Spinal cord (tissue), 10 donors: ENCODE measurements at places on chromosomes 5 and 9.

DNA sequence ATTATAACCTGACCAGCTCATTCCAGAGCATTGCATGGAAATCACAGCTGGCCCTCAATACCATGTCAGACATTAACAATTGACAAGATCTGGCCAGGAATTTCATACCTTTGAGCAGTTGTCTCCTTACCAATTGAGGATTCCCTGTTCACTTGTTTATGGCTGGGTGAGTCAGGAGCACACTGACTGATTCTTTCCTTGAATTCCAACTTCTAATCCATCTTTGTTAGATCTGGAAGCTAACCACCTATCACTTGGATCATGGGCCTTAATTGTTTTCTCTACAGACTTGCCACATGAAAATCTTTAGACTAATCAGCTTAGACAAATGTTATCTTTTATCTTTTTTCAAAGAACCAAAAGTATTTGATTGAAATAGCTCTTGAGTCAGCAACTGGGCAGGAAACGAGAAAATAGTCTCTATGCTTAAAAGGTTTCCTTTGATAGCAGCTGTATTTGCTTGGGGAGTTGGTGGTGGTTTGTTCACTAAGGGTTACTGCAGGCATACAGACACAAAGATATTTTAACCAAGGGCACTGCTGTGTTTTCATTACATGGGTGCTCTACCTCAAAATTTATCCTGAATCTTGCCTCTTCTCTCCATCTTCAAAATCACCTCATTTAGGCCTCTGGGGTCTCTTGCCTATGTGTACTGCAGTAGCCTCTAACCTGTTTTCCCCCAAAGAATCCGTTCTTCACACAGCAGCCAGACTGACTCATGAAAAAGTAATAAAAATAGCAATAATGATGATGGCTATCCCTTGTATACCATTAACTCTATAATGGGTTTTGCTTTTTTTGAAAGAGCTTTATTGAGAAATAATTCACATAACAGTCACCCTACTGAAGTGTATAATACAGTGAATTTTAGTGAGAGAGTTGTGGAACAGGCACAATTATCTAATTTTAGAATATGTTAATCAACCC is 197.0 kb upstream of the NMUR2 start:
- DNase-seq = no peak

DNA sequence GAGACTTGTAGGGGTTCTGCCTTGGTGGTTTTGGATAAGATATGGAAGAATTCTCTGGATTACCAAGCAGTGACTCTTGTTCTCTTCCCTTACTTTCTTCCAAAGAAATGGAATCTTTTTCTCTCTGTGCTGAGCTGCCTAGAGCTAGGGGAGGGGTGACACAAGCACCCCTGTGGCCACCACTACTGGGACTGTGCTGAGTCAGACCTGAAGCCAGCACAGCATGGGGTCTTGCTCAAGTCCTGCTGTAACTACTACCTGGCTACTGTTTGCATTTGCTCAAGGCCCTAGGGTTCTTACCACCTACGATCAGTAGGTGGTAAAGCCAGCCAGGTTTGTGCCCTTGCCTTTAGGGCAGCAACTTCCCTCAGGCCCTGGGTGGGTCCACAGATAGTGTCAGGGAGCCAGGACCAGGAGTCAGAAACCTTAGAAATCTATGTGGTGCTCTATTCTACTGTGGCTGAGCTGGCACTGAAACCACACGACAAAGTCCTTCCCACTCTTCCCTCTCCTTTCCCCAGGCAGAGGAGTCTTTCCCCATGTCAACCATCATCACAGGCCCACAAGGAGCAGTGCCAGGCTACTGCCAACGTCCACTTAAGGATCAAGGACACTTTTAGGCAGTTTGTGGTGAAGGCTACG is 53.8 kb downstream of the SREK1 start:
- DNase-seq = no peak

DNA sequence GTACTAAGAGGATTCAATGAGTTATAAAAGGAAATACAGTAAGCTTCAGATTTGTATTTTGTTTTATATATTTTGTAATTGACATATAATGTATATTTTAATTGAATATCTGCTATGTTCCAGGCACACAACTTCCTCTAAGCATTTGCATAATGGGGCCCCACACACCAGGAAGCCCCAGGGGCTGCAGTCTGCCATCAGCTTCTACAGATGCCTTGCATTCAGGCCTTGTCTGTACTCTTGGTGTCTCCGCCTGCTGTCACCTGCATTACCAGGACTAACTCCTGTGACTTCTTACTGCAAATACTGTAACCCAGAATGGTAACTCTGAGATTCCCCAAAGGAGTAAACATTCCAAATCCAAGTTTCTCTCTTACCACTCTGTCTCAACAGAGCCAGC is 20.6 kb downstream of the ARL15 start:
- DNase-seq = no peak

GRCh38 chr9:70421272-70422180 is 7.1 kb upstream of the KLF9 start:
- peak; percentile 33 for DNase-seq

GRCh38 chr9:135769489-135770202 is 67.7 kb downstream of the KCNT1 start:
- no peak for DNase-seq

- no peak for DNase-seq
Measured at GRCh38 chr9:6079386-6079785, 64.0 kb upstream of the RANBP6 start.

GRCh38 chr9:96031366-96031824 is 155.9 kb downstream of the ERCC6L2 start:
- DNase-seq = peak; percentile 62

DNA sequence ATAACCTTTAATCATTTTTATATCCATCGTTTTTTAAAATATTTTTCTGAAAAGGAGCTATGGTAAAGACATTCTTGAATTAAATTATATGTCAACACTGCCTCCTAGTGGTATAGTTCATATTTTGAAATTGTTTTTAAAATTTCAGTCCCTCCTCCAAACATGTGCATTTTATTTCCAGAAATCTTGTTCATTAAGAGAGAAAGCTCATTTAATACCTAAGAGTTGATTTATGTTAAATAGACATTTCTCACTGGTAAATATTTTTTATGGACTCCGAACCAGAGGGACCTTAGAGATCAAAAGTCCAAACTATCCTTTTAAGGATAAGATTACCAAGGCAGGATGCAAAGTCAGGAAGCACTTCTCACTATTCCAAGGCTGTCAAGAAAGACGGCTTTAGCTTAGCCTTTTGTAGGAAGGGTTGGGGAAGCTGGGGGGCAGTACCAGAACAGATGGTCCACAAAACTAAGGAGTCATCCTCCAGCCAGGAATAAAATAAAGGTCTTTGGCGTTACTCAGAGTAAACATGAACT is 21.6 kb downstream of the BHMT start:
- DNase-seq = peak; percentile 35

- DNase-seq = no peak
Measured at GRCh38 chr9:33163433-33164137, 3.6 kb downstream of the B4GALT1 start.

- no peak for DNase-seq
Measured at GRCh38 chr9:6910032-6910431, 152.3 kb downstream of the KDM4C start.

- DNase-seq = no peak
Measured at GRCh38 chr5:144844086-144844485, 673.4 kb downstream of the KCTD16 start.

GRCh38 chr9:7560669-7561305 is 238.8 kb downstream of the DMAC1 start:
- DNase-seq = peak; percentile 41

GRCh38 chr9:133882849-133883755 is 109.0 kb downstream of the VAV2 start:
- DNase-seq = no peak

- no peak for DNase-seq
Measured at GRCh38 chr5:50401336-50401735, 39.8 kb downstream of the EMB start.

GRCh38 chr5:51382521-51383130 is 622 bp upstream of the ISL1 start:
- DNase-seq = peak; percentile 27

DNA sequence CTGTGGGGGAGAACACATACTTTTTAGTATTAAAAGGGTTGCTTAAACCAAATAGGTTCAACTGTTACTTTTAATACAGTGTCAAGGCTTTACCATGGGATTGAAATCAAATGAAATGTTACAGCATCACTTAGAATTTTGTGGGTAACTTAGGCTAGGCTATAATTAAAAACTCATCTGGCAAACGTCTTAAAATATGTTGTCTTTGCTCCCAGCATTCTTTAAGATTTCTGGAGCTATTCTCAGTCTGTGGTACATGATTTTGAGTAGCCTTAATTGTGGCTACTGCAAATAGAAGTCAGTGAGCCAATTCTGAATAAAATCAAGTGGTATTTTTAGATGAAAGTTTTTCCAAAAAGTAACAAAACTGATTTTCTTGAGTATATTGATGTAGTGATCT is 30.7 kb downstream of the UHRF2 start:
- DNase-seq = no peak

DNA sequence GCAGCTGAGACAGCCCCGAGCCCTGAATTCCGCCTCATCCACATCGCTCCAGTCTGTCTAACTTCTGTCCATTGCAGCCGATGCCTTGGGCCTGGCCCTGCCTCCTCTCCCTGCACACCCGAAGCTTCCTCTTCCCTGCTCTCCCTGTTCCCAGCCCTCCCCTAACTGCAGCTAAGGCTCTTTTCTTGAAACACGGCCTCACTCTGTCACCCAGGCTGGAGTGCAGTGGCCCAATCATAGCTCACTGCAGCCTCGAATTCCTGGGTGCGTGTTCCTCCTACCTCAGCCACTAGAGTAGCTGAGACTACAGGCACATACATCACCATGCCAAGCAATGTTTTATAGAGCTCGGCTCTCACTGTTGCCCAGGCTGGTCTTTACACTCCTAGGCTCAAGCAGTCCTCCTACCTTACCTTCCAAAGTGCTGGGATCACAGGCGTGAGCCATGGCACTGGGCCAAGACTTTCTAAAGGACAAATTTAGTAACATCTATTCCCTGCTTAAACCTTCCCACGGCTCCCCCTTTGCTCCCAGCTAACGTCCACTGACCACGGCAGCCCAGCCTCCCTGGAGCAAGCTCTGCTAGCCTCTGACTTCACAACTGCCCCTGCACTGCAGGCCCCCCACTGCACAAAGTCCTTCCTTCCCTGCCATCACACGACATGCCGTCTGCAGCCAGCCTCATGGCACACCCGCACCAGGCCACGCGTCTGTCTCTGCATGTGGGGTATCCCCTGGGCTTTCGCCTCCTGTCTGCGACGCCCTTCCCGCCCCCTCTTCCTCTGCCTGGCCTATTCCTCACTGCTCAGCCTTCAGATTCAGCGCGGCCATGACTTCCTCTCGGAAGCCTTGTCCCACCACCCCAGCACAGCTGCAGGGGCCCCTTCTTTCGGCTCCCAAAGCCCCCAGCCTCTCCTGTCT is 28.6 kb downstream of the LAMC3 start:
- DNase-seq = no peak

- no peak for DNase-seq
Measured at GRCh38 chr5:178625679-178626483, 969 bp downstream of the CLK4 start.

DNA sequence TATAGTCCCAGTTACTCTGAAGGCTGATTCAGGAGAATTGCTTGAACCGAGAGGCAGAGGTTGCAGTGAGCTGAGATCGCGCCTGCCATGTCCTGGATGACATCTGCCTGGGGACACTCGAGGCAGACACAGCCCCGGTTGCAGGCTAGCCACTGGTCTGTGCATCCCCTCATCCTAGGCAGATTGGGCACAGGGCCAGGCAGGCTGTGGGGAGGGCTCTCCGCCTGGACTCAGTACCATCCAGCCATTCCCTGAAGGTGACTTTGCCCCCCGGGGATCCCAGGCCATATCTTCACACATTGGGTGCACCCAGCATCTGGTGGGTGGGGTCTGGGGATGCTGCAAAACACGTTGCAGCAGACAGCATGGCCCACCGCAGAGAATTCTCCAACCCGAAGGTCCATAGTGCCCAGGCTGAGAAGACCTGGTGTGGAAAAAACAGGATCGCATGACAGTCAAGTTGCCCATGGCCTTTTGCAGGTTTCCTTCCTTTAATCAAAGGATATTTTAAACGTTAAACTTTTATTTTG is 50.9 kb upstream of the SUSD3 start:
- DNase-seq = no peak

- DNase-seq = no peak
Measured at GRCh38 chr9:19665146-19665863, 123.5 kb downstream of the SLC24A2 start.

DNA sequence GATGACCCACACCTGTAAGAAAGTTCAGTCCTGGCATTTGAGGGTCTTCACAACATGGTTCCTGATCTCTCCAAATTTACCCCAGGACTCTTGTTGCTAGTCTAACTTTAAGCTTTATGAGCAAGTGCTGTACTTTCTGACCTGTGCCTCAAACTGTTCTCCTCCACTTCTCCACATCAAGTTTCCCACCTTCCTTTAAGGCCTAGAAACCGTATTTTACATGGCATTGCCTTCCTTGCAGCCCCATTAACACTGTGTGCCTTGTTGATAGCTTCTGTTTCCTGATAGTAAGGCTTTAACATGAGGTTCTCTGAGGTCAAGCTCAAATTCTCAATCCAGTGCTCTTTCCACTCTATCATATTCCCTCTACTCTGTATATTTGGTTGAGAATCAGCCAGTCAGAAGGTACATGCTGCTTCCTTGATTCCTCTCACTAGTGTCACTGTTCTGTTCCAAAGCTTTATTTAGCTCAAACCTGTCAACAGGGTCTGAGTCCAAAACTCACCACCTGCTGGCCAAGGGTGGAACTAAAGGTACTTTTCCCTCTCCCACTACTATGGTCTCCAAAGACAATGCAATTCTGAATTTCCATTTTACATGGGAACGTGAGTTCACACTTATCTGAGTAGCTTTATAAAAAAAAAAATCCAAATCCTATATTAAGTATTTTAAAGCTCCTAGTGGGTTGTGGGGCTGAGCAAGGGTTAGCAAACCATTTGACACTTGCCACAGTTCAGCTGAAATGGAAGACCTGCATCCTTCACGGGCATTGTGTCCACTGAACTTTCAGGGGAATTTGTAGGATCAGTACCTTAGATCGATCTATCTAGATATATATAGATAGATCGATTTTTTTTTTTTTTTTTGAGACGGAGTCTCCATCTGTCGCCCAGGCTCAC is 21.1 kb downstream of the VCP start:
- DNase-seq = no peak

- peak; percentile 59 for DNase-seq
Measured at GRCh38 chr5:112921026-112921832, 798 bp downstream of the REEP5 start.

DNA sequence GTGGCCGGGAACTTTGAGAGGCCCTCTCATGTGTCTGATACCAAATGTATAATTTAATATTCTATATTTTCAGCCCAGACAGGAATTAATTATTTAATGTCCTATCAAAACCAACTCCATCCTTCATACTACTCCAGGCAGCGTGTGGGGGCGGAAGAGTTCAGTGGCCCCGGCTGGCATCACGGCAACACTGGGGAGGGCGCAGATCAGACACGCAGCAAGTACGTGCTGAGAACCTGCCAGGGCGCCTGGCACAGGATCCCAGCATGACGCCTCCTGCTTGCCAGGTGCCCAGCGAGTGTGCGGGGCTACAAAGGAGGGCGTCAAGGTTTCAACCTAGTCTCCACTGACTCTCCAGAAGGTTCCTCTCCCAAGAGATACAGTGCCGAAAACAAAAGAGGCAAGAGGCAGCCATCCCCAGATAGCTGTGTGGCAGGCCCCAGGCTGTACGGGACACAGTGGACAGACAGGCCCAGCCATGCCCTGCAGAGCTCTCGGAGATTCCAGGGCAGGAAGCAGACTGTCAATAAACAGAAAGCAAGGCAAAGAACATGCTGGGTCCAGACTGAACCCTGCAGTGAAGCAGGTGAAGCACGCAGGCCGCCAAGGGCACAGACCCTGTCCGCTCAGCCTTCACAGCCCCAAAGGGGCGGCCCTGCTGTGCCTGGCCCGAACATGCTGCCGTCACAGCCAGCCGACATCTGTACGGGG is 110.3 kb downstream of the VAV2 start:
- DNase-seq = no peak

- no peak for DNase-seq
Measured at GRCh38 chr9:98251551-98251950, 3.9 kb downstream of the TBC1D2 start.
